ENCODE measurements at places on chromosomes 7 and 10. TPM values are rescaled to one million over a fixed set of nuclear protein-coding genes. Genes with fewer than 3 reads are reported as not detected.

SPOCK2 gene
- total RNA-seq: not detected

ATRNL1 gene
- total RNA-seq: under 0.01 TPM

LIPM gene
- not detected for total RNA-seq

SPDYE8 gene
- total RNA-seq: not detected

SPDYE5 gene
- not detected for total RNA-seq

CLRN3 gene
- not detected for total RNA-seq

RBM48 gene
- total RNA-seq: 3.2 TPM

Data from myometrial cell (primary cell).